Stimulated activated CD4-positive, alpha-beta T cell treated with anti-CD3 and anti-CD28 coated beads, Interleukin-1b, Interleukin-23, amount 100 ng/mL, for 1 hour (primary cell): ENCODE measurements at places on chromosomes 11 and 22.

- no peak for DNase-seq
Measured at GRCh38 chr11:78930810-78931523, 356.3 kb upstream of the NARS2 start.

GRCh38 chr11:74023276-74023675 is 14.4 kb upstream of the UCP3 start:
- no peak for DNase-seq

GRCh38 chr22:27381960-27382742 is 419.4 kb downstream of the MN1 start:
- no peak for DNase-seq

DNA sequence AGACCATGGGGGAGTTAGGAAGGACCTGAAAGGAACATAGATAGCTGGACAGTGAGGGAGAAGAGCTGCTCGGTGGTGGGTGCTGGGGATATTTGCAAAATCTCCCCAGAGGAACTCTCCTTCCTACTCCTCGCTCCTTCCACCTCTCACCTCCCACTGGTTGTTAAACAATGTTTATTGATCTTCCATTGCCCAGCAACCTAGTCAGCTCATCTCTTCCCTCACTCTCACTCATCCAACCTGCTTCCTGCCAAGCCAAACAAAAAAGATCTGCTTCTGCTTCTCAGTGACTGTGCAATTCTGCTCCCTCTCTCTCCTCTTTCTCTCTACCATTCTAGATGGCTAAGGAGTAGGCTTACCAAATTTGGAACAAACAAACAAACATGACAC is 115.0 kb downstream of the SLC1A2 start:
- no peak for DNase-seq

DNA sequence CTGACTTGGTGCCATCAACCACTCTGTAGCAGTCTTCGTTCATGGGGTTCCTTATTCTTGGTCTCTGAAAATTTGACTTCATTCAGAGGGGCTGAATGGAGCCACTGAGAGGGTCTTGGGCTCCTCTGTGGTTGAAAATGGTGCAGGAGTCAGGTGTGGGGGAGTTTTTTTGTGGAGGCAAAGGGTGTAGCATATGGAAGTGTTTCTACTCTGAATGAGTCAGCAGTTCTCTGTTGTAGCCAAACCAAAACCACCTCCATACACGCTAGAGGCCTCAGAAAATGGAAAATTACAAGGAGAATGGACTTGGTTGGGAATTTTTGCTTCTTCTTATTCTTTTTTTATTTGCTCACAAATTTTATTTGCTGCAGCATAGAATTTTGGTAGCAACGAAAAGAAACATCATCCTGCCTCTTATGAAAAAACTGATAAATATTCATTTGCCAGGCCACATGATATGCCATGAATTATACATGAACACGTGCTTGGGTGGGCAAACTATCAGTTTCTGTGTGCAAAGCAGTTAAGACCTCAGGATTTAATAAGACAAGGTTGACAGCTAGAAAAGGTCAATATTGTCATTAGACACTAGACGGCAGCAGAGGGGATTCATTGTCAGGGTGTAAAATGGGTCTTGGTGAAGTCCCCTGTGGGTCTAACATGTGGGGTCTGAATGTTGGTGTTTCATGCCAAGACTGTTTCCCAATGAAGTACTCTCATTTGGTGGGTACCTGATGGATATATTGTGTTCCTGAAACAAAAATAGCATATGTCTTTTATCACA is 111.7 kb downstream of the MYO18B start:
- no peak for DNase-seq

DNA sequence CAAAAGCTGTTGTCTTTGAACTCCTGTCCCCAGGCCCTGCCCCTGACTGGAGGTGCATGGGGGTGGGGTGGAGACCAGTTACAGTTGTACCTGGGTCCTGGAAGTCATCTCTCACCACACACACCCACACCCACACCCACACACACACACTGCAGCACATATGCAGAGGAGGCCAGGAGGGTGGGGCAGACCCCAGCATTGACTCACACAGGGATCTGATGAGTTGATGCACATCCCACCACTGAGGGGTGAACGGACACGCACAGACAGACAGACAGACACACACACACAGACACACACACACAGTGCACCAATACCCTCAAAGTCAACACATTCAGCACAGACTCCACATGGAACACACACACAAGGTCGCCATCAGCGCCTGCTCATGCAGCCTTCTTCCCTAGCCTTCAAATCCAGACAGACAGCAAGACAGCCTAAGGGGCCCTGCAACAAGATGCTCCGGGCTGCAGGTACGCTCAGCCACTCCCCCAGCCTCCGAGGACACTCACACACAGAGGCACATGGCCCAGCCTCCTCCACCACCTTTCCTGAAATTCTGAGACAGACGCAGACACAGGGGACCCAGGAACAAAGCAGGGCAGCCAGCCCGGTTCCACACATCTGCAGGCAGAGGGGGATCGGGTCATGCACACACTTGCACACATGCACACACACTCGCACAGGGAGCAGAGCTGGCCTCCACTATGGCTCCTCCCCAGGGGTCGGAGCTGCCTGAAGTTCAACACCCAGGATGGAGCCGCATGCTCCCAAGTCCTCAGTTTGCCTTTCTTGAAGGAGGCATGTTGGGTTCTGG is 26.5 kb downstream of the SYT7 start:
- DNase-seq: no peak

DNA sequence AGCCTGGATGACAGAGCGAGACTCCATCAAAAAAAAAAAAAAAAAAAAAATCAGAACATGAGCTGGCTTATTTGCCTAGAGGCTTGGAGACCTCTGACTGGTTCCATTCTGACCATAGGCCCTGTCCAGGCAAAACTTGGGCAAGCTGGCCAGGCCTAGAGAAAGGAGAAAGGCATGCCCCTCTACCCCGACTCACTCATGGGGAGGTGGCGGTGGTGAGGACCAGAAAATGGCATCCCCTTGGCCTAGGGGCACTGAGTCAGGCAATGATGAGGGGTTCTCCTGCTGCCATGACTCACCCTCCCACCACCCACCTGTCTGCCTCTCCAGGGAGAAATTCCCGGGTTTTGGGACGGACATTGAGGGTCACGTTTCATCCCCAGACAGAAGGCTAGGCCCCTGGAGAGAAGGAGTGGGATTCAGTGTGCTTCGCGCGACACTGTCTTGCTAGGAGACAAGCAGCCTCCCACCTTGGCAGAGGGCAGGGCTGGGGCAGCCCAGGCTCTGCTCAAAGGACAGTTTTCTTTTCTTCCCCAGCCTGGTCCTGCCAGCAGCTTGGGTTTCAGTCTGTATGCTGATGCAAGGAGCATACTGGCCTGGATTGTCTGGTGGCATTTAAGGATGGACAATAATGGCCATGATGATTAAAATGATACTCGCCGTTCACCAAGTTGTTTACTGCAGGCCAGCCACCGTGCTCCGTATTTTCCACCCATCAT is 17.2 kb downstream of the TOB2 start:
- no peak for DNase-seq

- no peak for DNase-seq
Measured at GRCh38 chr11:1939006-1939625, 8.0 kb upstream of the MRPL23 start.

- DNase-seq: no peak
Measured at GRCh38 chr11:15309296-15309695, 194.6 kb downstream of the INSC start.

DNA sequence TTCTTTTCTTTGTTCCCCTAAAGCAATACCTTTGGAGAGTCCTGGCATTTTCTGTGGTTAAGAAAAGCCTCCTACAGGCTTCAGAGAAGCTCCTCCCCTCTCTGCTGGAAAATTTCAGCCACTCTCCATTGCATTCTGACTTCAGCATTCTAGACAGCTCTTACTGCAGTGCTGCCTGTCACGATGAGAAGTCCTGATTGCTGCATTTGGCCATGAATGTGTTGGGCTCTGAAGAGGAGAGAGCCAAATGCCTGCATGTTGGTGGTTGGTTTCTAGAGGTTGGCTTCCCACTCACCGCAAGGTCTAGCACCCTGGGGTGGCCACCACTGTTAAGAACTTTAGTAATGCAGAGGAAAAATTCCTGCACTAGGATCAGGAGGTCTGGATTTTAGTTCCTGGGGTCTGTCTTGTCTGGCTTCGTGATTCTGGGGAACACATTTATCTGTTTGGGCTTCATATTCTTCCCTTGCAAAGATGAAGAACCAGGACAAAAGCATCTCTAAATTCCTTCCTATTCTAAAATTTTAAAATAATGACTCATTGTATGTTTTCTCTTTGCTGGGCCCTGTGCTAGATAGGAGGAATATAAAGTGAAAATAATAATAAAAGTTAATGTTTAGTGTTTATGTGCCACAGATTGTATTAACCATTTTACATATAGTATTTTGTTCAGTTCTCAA is 38.1 kb downstream of the COA4 start:
- DNase-seq: no peak

DNA sequence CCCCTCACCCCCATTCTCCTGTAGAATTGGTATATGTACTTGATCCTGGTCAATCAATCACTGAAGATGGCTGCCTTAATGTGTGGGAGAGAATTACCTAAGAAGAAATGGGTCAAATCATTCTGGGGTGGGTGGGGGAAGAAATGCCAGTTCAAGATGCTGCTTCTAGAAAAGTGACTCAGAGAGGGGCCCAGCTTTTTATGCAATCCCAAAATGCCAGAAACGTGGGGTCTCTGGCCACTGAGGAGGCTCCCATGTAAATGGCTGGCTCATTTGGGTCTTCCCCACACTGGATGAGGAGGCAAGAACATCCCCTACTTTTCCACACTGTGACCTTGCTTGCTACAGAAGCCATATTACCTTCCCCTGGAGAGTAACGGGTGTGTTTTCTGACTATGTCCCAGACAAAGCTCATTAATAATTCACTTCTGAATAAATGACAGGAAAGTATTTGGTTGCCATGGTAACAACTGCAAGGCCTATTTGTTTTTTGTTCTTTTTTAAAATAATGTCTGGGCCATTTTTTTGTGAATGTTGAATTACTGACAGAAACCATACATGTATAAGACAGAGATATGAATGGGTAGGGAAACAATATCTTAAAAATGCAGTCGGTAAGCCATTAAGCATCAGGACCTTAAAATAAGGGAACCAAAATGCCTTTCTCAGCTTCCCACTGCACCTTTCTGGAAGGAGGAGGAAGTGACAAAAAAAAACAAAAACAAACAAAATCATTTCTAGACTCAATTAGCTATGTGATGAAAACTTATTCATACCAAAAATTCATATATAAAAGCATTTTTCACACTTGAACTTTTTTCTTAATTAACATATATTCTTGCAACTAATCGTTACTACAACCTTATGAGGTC is 32.0 kb downstream of the SLC1A2 start:
- DNase-seq: no peak

- DNase-seq: no peak
Measured at GRCh38 chr11:60477035-60477445, 15.5 kb upstream of the MS4A12 start.

DNA sequence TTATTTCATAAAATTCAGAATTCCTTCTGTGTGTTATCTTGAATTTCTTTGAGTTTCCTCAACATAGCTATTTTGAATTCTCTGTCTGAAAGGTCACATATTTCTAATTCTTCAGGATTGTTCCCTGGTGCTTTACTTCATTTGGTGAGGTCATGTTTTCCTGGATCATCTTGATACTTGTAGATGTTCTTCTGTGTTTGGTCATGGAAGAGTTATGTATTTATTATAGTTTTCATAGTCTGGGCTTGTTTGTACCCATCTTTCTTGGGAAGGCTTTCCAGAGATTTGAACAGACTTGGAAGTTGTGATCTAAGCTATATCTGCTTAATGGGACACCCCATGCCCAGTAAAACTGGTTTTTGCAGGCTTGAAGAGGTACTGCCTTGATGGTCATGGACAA is 149.6 kb downstream of the METTL15 start:
- DNase-seq: no peak

DNA sequence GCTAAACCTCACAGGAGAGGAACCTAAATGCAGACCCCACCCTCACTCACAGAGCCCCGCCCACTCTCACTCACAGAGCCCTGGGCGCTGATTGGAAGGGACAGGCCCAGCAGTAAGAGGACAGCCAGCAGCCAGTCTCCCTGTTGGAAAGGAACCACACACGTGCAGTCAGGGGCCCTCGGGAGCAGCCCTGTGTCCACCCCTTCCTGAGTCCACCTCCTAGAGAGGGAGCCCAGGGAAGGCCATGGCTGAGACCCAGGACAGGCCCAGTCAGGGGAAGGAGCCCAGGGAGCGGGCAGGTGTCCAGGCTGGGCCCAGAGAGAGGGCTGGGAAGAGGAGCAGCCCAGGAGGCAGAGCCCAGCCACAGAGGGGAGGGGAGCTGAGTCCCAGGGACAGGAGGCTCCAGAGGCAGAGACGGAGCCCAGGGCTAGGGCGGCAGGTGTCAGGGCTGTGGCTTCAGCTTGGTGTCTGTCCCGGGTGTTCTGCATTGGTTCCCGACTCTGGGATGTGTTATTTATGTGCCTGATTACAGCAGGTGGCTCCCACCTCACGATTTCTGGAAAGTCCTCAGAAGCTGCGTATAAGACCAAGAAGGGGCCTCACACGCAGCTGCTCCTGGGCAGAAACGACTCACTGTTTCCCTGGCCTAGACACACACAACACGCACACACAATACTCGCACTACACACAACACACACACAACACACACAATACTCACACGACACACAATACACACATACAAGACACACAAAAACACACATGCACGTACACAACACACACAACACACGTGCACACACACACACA is 9.0 kb upstream of the APOBEC3H start:
- no peak for DNase-seq

DNA sequence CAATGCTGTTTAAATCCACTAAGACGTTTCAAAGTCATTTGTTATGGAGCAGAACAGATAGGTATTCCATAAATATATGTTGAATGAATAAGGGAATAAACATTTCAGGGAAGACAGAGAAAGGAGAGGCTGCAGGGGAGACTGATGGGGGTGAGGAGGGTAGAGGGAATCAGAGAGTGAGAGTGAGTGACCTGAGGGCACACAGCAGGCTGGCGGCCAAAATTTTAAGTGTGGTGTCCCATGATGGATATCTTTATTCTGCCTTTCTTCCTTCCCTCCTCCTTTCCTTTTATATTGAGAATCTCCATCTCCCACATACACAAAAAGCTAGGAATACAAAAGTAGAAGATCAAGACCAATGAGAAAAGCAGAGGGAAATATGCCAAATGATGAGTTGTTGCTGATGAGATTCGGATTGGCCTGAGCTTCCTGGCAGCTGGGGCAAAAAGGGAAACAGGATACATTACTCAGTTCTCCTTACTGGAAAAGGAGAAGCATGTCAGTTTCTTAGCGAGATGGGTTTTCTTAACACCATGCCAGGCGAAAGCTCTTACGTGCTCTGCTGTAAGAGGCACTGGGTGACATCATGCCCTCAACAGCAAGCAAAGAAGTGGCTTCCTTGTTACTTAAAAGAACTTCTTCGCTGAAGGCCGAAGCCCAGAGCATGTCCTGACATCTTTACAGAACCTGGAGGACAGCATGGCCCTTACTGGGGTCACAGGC is 11.2 kb upstream of the CYTH4 start:
- no peak for DNase-seq

DNA sequence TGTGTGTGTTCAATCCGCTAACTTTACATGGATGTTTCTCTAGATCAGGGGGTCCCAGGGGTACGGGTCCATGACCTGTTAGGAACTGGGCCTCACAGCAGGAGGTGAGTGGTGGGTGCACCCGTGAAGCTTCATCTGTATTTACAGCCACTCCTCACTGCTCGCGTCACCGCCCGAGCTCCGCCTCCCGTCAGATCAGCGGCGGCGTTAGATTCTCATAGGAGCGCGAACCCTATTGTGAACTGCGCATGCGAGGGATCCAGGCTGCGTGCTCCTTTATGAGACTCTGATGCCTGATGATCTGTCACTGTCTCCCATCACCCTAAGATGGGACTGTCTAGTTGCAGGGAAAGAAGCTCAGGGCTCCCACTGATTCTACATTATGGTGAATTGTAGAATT is 31.9 kb downstream of the MRGPRD start:
- no peak for DNase-seq
